Brain pericyte (primary cell): ENCODE measurements at places on chromosomes 5 and 9.

GRCh38 chr9:22790329-22790728 lies 343.7 kb downstream of the DMRTA1 start:
- no peak for DNase-seq

DNA sequence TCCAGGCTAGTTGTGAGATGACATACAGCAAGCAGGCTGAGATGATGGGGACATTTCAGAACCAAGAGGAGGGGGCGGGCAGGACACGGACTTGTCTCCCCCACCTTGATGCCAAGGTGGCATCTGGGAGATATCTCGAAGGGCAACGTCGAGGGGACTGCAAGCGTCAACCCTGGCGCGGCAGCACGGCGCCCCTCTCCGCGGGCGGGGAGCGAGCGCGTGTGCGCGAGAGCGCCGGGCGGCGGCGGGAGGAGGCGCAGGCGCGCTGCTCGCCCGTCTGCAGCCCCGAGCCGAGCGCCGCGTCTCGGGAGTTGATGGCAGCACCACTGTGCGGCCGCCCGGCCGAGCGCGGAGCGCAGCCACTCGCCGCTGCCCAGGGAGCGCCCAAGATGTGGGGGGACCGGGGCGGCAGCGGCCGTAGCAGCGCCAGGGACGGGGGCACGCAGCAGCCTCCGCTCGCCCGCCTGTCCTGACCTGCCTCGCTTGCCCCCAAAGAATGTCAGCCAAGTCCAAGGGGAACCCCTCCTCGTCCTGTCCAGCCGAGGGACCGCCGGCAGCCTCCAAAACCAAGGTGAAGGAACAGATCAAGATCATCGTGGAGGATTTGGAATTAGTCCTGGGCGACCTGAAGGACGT lies at the start of gene PRR16:
Gene PRR16, plus strand, starts transcription at position 310 of the 636 bp plus-strand sequence.
- DNase-seq, result no peak

DNA sequence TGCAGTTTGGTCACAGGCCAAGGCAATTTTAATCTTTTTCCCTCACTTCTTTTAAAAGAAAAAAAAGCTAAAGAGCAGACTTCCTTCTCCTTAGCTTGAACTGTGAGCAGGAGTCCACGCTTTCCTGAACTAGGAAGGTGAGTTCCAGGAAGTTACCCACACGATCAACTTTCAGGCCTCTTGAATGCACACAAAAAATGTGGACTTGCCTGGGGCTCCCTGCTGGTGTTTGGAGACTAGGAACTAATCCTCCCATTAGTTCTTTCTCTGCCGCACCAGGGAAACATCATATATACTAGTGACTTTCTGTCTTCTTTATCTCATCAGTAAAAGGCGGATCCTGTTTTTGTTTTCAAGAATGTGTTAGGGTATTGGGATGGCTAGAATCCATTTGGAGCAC lies 240.0 kb downstream of the GOLPH3 start:
- no peak for DNase-seq

DNA sequence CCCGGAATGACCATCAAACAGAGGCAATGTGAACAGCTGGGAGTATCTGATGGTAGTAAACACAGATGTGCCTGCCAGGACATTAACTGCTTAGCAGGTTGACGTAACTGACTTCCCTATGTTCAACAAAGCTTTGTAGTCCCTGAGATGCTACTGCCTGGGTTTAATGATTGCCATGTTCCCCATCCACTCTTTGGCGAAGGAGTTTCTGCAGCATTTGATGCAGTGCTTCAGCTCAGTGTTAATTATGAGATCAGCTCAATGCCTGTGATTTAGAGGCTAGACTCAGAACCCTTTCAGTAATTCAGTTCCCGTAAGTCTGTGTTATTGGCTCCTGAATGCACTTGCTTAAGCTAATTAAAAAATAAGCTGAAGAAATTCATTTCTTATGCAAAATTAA lies 547.3 kb upstream of the ZNF608 start:
- no peak for DNase-seq

DNA sequence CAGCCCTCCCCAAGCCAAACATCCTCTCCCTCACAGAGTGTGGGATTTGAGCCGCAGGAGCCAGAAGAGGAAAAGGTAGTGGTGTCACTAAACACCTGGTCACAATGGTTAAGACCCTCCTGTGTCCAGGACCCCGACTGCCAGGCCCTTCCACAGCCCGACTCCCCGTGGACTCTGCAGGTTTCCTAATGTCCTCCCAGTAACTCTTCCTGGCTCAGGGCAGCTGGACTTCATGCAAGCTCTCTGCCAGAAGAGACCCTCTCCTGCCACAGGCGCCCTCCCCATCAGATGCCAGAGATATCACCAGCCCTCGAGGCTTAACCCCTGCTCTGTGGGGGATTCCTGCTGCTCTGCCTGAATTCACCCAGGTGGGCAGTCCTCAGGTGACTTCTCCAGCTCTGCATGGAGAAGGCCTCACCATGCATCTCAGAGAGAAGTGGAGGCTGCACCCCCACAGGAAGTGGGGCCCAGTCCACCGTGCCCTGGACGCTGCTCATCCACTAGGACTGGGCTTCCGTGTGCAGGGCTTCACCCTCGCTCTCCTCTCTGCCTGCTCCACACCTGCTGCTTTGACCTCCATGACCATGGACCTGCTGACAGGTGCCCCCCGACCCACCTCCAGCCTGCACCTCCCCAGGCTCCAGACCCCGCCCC lies 111.2 kb downstream of the ADAMTS2 start:
- no peak for DNase-seq

GRCh38 chr5:10590226-10590999 lies 26.5 kb downstream of the ANKRD33B start:
- DNase-seq, result no peak

DNA sequence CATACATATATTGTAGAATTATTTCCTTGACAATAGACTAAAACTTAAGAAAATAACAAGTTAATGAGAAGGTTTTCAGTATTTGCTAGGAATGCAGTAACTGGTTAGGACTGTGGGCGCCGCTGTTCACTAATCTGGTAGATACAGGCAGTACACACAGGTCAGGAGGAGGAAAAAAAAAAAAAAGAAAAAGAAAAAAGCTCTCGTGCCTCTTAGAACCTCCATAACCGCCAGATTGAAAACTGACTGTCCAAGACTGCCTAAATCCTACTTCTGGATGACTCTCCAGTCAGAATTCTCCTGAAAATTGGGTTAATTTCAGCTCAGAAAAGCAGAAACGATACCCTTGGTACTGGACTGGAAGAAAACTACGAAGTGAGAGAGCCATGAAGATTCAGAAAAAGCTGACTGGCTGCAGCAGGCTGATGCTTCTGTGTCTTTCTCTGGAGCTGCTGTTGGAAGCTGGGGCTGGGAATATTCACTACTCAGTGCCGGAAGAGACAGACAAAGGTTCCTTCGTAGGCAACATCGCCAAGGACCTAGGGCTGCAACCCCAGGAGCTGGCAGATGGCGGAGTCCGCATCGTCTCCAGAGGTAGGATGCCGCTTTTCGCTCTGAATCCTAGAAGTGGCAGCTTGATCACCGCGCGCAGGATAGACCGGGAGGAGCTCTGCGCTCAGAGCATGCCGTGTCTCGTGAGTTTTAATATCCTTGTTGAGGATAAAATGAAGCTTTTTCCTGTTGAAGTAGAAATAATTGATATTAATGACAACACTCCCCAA lies at the start of gene PCDHGA1:
Gene PCDHGA1, plus strand, starts transcription at position 216 of the 782 bp plus-strand sequence.
- no peak for DNase-seq

- no peak for DNase-seq
Measured at GRCh38 chr5:172377856-172378255, 76.5 kb downstream of the SH3PXD2B start.

GRCh38 chr9:135506327-135507103 lies 6.0 kb downstream of the MRPS2 start:
- DNase-seq, result no peak

DNA sequence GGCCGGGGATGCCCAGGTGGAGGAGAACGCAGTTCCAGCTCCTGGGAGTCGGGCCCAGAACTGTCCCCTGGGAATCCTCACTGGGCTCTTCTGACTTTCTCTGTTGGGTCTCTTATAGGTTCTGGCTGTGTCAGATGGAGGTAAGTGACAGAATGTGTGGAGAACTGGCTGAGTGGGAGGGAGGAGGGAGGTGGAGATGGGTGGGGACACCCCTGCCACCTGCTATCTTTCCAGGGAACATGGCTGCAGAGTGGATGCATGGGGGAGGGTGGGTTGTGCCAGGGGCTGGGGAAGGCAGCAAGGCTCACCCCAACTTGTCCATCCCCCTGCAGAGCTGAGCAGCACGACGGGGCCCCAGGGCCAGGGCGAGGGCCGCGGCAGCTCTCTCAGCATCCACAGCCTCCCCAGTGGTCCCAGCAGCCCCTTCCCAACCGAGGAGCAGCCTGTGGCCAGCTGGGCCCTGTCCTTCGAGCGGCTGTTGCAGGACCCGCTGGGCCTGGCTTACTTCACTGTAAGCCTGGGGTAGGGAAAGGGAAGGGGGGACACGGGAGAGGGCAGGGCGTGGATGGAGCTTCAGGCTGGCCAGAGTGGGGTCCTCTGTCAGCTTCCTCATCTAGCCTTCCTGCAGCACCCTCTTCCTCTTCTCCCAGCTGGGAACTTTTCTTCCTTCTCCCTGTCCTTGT lies 8.3 kb downstream of the RGS14 start:
- no peak for DNase-seq

DNA sequence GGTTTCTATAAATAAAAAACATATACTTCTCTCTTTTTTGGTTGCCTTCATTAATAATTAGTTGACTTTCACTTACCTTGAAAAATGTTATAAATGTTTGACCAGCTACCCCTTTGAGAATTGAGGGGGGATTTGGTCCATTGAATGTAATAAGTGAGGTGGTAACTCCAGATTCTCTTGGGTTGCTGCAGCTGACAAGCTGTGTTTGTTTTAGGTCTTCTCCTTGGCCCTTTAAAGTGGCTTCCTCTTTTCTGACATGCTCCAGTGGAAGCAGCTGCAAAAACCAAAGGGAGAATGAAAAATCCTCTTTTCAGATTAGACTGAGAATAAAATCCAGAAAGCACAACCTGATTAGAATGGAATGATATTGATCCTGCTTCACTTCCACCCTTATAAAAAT lies 410.5 kb downstream of the TMEM38B start:
- no peak for DNase-seq

- no peak for DNase-seq
Measured at GRCh38 chr5:135458921-135459331, 6.8 kb upstream of the TIFAB start.

DNA sequence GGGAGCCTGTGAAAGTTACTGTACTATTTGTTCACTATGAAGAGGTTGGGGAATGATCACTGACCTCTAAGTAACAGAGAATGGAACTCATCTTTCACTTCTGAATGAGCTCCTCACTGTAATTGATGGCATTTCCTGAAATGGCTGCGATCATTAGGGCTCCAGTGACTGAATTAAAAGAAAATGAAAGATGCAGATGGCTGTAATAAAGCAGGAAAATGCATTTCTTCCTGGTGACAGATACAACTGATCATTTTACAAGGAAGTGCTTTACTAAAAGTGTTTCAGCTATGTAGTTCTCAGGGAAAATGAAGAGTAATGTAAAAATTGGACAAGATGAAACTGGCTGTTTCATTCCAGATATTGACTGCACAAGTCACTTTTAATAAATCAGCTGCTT lies 1200.6 kb upstream of the NUDT12 start:
- no peak for DNase-seq
